ENCODE measurements at places on chromosomes 5 and 9.

- DNase-seq = no peak
Measured at GRCh38 chr9:38091310-38092199, 22.5 kb upstream of the SHB start.

DNA sequence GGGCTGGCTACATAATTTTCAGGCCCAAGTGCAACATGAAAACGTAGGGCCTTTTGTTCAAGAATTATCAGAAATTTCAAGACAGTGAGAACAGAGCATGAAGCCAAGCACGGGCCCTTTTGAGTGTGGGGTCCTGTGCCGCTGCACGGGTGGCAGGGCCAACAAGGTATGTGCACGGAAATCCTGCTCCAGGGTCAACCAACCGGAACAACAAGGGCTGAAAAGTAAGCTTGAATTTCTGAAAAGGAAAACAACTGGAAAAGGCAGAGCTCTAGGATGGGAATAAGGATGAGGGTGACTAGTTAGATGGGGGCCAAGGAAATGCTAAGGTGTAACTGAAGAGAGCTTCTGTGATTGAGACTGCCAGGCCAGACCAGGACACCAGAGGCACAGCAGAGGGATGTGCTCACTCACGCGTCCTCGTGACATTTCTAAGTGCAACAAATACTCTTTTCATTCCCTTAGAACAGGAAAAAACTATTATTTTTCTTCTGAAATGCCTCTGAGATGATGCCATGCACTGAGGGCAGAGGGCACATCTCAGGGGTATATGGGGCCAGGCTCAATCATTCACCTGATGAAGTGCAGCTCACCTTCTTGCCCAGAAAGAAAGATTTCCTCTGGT, 80.6 kb upstream of the LRRTM2 start:
- DNase-seq = no peak

GRCh38 chr9:137879052-137879451, 1.5 kb downstream of the CACNA1B start:
- DNase-seq = no peak

DNA sequence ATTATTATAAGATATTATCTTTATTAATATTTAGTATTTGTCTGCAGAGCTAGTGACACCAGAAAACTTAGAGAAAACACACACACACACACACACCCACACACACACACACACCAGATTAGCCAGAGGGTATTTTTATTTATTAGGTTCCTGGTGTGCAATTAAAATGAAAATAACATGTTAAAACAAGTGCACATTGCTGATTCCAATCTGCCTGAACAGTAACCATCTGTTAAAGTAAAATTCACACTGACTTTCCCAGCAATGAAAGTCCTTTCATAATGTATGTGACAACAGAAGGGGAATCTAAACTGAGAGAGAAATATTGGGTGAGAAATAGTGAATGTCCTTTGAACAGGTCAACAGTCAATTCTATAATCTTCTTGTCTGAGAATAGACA, 2323.5 kb upstream of the ACO1 start:
- DNase-seq = no peak

DNA sequence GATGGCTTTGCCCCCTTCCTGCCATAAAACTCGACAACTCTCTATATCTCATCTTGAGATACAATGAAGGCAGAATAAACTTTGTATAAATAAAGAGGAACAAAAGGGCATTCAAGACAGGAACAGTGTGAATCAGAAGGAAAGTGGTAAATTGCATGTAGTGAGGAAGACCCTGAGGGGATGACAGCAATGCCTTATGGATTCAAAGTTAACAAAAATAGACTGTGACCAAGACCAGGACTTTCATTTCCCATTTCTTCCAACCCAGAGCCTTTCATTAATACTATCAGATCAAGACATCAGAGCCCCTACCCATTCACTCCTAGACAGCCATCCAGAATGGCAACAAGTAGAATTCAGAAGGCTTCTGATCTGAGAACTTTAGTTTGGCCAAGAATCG, 46.4 kb upstream of the ZNF462 start:
- no peak for DNase-seq
